Bladder microvascular endothelial cell (primary cell): ENCODE measurements at places on chromosomes 6 and 20. TPM values are rescaled to one million over a fixed set of nuclear protein-coding genes. Genes with fewer than 3 reads are reported as not detected.

Gene NKAPL
- total RNA-seq = 0.32 and 0.57 TPM in 2 replicates

Gene ULBP3
- total RNA-seq = 5.3 and 7.4 TPM in 2 replicates

Gene MAP7
- 0.16 and 0.63 TPM in 2 replicates for total RNA-seq

Gene UST
- 0.16 and 0.25 TPM in 2 replicates for total RNA-seq

Gene TBX18
- 0.32 and 31.0 TPM in 2 replicates for total RNA-seq
